ENCODE measurements at places on chromosomes 12 and 14.

GRCh38 chr14:30656190-30656632, 34.1 kb downstream of the SCFD1 start:
- no peak for DNase-seq

DNA sequence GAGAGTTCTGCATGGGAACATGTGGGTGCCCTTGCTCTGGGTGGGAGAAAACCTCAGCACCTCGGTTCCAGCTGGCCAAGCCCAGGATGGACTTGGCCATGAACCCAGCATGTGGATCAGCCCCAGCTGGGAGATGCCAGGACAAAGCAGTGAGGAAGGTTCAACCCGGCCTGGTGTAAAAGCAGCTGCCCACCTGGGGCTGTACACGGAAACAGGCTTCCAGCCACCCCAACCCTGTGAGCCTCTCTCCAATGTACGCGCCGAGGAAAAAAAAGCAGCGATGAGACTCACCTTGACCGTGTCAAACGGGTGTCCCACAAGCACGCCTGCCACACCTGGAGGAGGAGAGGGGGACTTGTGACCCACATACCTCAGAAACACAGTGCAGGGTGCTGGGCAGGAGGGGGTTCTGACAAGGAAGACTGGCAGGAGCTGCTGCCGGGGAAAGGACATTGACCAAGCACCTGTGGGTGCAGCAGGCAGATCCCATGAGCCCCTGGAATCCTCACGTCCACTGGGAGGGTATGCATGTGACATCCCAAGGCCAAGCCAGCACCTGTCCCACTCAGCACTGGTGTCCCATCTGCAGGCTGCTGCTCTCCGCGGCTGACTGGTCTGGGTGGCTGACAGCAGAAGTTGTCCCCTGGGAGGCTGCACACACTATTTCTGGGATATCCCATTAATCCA, 7.5 kb downstream of the SLC25A29 start:
- DNase-seq: no peak

- no peak for DNase-seq
These were observed 37.9 kb upstream of the GNG2 start for GRCh38 chr14:51822499-51822898.

GRCh38 chr12:43921666-43922337, 85.9 kb downstream of the TMEM117 start:
- no peak for DNase-seq

GRCh38 chr12:103848143-103848542, 7.1 kb upstream of the NT5DC3 start:
- DNase-seq: no peak

DNA sequence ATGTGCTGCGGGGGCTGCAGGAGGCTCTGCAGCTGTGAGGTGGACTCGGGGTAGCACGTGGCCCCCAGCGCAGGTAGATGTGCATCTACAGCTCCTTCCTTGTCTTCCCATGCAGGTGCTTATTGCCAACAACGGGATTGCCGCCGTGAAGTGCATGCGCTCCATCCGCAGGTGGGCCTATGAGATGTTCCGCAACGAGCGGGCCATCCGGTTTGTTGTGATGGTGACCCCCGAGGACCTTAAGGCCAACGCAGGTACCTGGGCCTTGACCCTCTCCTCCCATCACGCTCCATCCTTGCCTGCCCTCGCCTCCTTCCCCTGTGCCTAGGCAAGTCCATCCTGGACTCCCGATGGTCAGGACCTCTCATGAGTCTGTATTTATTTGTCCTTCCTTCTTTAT, 51.4 kb downstream of the ACACB start:
- DNase-seq: no peak

Data from activated CD4-positive, alpha-beta T cell treated with anti-CD3 and anti-CD28 coated beads, Interleukin-2, amount 50 U/mL, for 24 hours (primary cell).